ENCODE measurements at places on chromosomes 7 and 10. TPM values are rescaled to one million over a fixed set of nuclear protein-coding genes. Genes with fewer than 3 reads are reported as not detected.

Gene TSPAN12
- 0.53 TPM for total RNA-seq

Gene PDK4
- 4.5 TPM for total RNA-seq

Gene ZNF25
- total RNA-seq = 2.3 TPM

Gene ABCF2
- total RNA-seq = 69.2 TPM

Gene IGF2BP3
- total RNA-seq = 26.0 TPM

Gene POLD2
- 137 TPM for total RNA-seq

Gene CREB5
- 4.4 TPM for total RNA-seq

Gene C10orf67
- 0.10 TPM for total RNA-seq

Gene FAM25A
- total RNA-seq = 1.1 TPM

Gene INSYN2A
- total RNA-seq = 1.5 TPM

Gene ITIH5
- 0.08 TPM for total RNA-seq

Gene CYP2C8
- not detected for total RNA-seq

Gene UPK3B
- total RNA-seq = 17.4 TPM

Gene C10orf105
- not detected for total RNA-seq

Gene GJD4
- not detected for total RNA-seq

Gene PHYHIPL
- 0.29 TPM for total RNA-seq

Gene GAD2
- not detected for total RNA-seq

Gene CDHR1
- 0.13 TPM for total RNA-seq

Gene CPVL
- total RNA-seq = 0.20 TPM

Gene LDB3
- total RNA-seq = not detected

Gene HOXA10
- total RNA-seq = 9.0 TPM

Gene C10orf88
- total RNA-seq = 8.7 TPM

Gene SMO
- total RNA-seq = 19.3 TPM

Gene GSTO2
- total RNA-seq = 1.4 TPM

Gene ANXA11
- total RNA-seq = 203 TPM

Gene OIT3
- 0.13 TPM for total RNA-seq

Gene ZNF425
- total RNA-seq = 1.0 TPM

Gene EPO
- total RNA-seq = not detected

Gene SEMA3D
- 0.05 TPM for total RNA-seq

Gene CPN1
- total RNA-seq = 0.20 TPM

Gene NKX1-2
- total RNA-seq = not detected

Gene LRIT1
- total RNA-seq = not detected

Gene RSPH10B
- not detected for total RNA-seq

Gene CCZ1B
- 22.3 TPM for total RNA-seq

Gene VGF
- 22.7 TPM for total RNA-seq

Gene ZNF467
- 1.1 TPM for total RNA-seq

Gene SPAM1
- total RNA-seq = not detected

Gene ADAM22
- 0.14 TPM for total RNA-seq

Gene ADAM12
- 5.7 TPM for total RNA-seq

Gene DNAJB9
- total RNA-seq = 13.6 TPM

Gene VENTX
- total RNA-seq = not detected

Gene ZP3
- total RNA-seq = 20.0 TPM

Gene OPALIN
- not detected for total RNA-seq

Gene PRKCQ
- total RNA-seq = 5.1 TPM

Gene ZNF485
- 2.1 TPM for total RNA-seq

Gene RAB11FIP2
- 12.8 TPM for total RNA-seq

Gene LIPM
- total RNA-seq = not detected

Gene CLDN4
- total RNA-seq = 4.9 TPM

Gene CCDC186
- total RNA-seq = 6.7 TPM

Gene AKR1E2
- 8.1 TPM for total RNA-seq

Gene RNF148
- not detected for total RNA-seq

Gene PTPN20
- 4.5 TPM for total RNA-seq

Gene CXCL12
- total RNA-seq = 0.13 TPM

Data from A549 treated with CpdA at 1 μM for 4 hours (cell line).